Natural killer cell treated with Interleukin-12 subunit alpha and Interleukin-12 subunit beta and Interleukin-15 and Interleukin-18, amount 100 ng/mL, for 72 hours (primary cell): ENCODE measurements at places on chromosomes 12 and 14.

DNA sequence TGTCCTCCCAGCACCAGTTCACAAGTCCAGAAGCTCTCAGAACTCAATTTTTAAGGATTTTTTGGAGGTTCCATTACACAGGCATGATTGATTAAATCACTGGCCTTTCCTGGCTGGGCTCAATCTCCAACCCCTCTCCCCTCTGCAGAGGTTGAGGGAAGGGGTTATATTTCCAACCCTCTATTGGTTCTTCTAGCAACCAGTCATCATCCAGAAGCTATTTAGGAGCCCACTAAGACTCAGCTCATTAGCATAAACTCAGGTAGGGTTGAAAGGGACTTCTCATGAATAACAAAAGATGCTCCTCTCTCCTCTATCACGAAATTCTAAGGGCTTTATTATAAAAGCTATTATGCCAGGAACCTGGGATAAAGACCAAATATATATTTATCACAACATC lies 41.5 kb downstream of the SPPL3 start:
- DNase-seq = no peak

DNA sequence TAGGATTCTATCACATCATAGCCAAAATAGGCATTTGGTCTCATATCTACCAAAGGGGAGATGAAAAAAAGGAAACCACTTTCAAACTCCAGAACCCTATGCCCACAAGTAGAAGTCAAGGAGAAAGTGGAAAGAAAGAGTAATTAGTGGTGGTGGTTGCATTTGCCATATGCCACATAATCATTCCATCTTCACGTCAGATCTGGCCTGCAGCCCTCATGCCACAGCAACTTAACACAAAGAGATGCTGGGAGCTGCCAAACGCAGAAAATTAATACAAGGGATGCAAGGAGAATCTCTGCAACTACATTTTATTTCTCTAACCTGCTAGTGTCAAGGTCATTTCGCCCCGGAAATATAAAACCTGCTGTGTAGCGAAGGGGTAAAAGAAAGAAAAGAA lies 148.6 kb upstream of the FOXN3 start:
- no peak for DNase-seq

DNA sequence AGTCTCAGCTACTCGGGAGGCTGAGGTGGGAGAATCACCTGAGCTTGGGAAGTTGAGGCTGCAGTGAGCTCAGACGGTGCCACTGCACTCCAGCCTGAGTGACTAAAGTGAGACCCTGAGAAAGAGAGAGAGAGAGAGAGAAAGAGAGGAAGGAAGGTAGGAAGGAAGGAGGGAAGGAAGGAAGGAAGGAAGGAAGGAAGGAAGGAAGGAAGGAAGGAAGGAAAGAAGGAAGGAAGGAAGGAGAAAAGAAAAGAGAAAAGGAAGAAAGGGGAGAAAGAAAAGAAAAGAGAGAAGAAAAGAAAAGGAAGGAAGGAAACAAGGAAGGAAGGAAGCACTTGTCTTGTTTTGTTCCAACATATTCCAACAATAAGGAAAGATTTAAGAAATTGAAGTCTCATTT lies 7.8 kb downstream of the PRKD1 start:
- DNase-seq = no peak

DNA sequence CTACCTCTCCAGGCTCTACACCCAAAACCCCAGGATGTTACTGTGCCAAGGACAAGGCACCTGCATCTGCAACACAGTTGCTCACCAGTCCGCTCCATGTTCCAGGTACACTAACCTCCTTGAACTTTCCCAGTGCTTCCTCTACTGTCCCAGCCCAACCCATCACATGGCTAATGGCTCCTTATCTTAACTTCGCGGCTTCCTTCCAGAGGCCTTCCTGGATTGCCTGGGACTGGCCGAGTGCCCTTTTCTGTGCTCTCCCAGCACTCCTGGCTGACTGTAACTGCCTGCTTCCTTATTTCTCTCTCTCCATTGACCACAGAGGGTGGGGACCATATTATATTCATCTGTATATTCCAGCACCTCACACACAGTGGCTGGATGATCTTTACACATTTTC lies 20.9 kb downstream of the POMT2 start:
- no peak for DNase-seq

DNA sequence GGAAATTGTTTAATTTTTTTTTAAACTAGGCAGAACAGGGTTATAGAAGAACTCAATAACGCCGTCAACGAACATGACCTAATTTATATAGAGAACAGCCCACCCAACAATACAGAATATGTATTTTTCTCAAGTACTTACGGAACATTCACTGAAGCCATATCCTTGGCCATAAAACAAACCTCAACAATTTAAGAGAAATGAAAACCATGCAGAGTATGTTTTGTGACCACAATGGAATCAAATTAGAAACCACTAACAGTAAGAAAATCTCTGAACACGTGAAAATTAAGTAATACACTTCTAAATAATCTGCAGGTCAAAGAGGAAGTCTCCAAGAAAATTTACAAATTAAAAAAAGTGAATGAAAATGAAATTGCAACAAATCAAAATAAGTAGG lies 9.4 kb downstream of the SART3 start:
- no peak for DNase-seq

- DNase-seq = no peak
These were observed 466.4 kb downstream of the NPAS3 start for GRCh38 chr14:33404964-33405574.

DNA sequence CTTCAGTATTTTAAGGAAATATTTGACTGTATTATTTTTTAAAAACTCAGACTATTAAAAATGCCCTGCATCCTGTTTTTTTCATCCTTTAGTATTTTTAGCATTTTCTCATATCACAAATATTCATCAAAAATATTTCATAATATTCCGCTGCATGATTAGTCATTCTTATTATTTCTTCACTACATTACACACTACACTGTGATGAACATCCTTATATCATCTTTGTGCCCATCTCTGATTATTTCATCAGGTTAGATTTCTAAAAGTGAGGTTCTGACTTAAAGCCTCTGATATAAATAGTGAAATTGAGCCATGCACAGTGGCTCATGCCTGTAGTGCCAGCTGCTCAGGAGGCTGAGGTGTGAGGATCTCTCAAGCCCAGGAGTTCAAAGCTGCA lies 8.1 kb downstream of the COCH start:
- DNase-seq = no peak

DNA sequence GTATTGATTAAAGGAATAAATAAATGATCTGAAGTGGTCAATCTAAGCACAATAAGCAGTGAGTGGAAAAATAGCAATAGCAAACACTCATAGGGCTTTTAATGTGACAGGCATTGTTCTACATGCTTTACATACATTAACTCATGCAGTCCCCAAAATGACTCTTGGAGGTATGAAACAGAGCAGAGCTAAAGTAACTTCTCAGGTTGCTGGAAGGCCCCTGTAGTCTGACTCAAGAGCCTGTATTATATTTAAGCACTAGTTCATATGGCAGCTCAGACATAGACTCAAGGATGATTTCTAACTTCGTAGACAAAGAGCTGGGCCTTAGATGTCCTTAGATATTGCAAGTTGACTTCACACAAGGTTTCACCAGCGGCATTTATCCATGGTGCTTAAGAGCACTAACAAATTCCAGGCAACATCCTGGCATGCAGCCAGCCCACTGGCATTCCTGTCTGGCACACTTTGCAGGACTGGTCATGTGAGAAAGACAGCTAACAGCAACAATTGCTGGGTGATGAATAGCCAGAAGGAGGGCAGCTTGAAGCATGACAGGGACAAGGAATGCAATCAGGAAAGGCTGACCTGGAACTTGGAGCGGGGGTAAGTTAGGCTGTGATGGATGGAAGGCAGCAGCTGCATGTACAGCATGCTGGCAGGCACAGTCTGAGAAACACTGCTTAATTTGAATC lies 22.9 kb upstream of the KTN1 start:
- DNase-seq = no peak

DNA sequence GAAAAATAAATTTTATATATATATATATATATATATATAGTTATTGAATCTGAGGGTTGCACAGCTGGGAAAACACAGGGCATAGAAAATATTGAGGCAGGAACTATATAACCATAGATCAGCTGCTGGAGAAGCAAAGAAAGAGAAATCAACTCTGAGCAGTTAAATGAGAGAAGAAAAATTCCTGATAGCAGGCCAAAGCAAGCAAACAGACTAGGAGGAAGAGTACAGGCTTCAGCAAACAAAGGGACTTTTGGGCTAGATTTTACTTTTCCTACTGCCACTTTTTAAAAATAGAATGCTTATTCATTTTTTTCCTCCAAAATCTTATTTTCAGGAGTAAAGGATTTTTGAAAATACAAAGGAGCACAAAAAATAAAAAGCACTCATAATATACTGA lies 216.0 kb upstream of the PRKD1 start:
- no peak for DNase-seq

GRCh38 chr12:93287149-93287548 lies 90.6 kb upstream of the NUDT4 start:
- no peak for DNase-seq

GRCh38 chr14:76268047-76268431 lies 107.9 kb upstream of the ESRRB start:
- no peak for DNase-seq

DNA sequence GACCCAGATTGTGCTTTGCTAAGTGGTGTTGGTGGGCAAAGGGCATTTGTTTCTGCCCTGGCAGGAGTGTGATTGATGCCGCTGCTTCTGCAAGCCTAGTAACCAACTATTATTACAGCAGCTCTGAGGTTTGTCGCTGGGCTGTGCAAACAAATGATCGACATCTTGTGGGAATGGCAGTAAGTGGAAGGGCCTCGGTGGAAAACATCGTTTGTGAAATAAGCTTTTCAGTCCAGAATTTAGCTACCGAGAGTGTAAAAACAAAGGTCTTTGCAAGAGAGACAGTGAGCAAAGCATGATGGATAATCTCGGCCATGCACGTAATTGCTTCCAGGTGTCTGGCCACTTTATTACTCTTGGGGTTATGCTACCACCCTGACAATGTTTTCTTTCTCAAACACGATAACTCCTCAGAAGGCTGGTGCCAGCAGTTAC lies 397.7 kb upstream of the PRICKLE1 start:
- DNase-seq = no peak

DNA sequence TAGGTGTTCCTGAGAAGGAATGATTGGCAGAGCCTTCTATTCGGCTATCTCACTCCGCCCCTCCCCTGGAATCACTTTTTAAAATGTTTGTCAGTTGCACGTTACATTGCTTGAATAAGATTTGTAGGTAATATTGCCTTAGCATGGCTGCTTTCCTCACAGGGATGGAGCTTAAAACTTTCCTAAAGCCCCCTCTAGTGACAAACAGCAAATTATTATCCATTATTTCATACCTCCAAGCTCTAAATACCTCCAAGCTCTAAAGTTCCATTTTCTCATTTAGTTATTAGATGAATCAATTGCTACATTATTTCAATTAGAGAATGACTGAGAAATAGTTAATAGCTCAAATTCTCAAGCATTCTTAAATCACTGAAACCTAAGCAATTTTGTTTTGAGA lies 5.1 kb upstream of the SPATA7 start:
- no peak for DNase-seq

GRCh38 chr12:47686645-47687240 lies 19.1 kb downstream of the RPAP3 start:
- no peak for DNase-seq

- DNase-seq = no peak
These were observed at the start of gene KRT6A for GRCh38 chr12:52493172-52493571. Gene KRT6A (minus strand): TSS chr12:52493257. CDS start chr12:52493188, 69 bp downstream.

DNA sequence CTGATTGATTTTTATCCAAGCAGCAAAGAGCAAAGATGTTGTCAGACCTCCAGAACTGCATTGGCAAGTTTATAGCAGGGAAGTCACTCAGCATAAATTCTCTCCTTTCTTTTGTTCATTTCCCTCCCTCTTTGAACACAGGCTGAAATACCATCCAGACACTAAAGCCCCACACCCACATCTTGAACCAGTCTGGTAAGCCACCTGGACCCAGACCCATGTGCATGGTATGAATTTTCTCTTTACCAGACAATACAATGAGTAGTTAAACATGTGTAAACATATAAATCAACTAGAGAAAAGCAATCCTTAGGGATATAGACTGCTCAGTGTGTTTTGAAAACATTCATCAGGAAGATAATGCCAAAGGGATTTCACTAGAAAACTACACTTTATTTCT lies 488.3 kb upstream of the FLRT2 start:
- DNase-seq = no peak

DNA sequence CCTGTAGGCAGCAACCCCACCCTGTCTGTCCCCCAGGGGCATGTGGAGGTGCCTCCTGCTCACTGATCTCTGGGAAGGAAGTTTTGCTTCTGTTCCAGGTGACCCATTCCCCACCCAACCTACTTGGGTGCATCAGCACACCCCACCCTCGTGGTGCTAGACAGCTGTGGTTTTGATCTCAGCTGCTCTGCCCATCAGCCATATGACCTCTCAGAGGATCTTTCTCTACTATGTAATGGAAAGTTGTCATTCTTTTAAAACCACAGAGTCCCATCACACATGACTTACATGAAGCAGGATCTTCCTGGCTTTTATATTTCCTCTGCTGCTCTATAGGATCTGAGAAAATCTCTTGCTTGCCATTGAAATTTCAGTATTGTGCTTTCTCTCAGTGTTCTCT lies 13.5 kb upstream of the KRT82 start:
- no peak for DNase-seq

DNA sequence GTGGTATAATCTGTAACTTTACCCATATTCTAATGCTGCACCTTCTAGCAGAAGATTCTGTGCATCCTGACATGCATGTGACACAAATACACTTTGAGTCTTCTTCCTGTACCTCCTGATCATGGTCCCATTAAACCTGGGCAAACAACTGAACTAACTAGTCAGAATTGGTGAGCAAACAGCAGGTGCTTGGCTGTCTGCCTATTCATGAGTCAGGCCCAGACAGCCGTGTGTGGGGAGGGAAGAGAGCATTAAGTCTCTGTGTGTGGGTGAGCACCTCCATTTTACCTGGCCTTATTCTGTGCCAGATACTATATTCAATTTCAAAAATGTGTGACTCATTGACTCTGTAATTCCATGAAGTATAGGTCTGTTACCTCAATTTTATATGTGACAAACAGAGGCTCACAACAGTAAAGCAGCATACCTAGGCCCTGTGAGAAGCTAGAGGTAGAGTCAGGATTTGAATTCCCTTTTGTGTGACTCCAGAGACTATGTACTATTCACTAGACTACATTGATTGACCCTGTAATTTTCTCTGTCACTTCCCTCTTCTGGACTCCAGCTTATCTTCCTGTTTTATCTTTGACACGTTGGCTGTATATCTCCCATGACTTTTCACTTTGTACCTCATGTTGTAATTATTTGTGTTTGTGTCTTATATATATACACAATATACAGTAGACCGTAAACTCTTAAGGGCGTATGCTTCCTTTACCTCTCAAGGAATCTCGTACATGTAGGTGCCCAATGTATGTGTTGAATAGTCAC lies 32.2 kb downstream of the SUSD6 start:
- DNase-seq = no peak

DNA sequence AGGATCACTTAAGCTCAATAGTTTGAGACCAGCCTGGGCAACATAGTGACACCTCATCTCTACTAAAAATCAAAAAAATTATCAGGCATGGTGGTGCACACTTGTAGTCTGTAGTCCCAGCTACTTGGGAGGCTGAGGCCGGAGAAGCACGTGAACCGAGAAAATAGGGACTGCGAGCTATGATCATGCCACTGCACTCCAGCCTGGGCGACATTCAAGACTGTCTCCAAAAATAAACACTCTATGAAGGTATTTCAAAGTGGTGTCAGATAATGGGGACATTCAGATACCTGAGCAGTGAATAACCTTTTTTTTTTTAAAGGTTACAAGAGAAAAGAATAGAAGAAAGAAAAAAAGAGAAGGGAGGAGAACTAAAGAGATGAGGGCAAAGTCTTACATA lies 98.1 kb downstream of the MED13L start:
- no peak for DNase-seq
